ENCODE measurements at places on chromosomes 1 and 21.

GRCh38 chr1:111666828-111667227, 47.2 kb downstream of the RAP1A start:
- no peak for DNase-seq

DNA sequence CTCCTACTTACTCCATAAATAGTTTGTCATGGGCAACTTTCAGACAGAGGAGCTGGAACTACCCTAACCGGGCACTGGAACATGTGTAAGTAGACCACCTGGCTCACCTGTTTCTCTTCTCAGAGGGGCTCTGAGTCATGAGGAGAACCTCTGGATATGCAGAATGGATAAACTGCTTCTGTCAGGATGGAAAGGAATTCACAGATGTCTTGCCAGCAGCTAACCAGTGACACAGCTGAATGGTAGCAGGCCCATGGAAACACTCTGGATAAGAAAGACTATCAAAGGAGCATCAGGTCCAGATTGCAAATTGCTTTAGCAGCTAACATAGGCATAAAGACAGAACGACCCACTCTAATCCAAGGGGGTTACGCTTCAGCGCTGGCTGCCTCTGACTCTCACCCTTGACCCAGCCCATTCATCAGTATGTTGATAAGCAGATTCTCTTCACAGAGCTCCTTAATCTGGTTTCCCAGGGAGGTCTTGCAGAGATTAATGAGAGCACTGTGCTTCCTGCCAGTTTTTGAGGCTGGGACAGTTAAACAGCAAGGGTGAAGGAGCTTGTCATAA, 54.2 kb downstream of the HIVEP3 start:
- DNase-seq, result no peak

DNA sequence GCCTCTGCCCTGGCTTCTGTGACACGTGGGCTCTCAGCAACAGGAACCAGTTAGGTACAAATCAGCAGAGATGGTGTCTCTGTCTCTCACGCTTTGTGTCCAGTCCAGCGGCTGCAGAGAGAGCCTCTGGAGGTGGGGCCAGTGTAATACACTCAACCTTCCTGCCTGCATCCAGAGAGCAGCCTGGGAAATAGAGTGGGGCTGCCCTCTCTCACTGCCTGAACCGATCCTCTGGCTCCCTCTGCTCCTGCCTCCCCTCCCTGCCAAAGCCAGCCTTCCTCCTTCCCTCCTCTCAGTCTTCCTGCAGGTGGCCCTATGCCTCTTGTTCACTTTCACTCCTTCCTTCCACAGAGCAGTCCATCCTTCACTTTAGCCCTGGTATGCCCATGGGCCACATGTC, at the start of gene ZNF648:
ZNF648 (minus strand) TSS at position 119 of the 400 bp plus-strand sequence. CDS start 3,702 bp downstream, outside the sequence.
- DNase-seq, result no peak

DNA sequence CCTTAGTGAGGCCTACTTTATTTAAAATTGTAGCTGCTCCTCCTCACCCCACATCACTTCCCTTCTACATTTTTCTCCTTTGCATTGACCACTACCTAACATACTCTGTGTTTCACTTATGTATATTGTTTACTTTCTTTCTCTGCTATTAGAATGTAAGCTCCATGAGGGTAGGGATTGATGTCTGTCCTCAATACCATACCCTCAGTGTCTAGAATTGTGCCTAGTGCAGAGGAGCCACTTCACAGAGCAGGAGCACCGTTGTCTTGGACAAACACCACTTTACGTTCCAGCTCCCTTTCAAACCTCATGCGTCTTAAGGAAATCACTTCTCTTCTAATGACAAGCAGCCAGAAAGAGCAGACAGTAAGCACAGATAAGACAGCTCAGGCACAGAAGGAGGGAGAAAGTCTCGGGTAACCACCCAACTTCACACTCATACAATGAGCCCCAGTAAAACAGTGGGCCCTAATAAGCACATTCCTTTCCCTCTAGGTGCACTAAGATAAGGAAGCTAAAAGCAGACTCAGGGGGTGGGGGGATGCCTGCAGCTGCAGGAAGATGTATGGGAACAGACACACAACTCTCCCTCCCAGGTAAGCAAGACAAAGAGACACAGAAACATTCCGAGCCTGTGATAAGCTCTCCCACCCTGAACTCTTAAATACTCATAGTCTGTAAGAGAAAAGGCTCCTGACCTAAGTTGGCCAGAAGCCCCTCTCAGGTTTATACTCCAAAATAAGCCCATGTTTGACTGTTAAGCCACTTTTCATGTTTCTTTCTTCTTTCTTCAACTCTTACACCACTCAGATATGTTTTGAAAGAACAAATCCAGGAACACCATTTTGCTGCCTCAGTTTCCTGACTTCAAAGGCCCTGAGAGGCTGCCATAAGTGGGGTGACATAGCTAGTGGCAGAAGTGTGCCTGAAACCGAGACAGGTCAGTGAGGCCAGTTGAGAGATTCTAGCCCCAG, 7.1 kb upstream of the PLEKHM2 start:
- DNase-seq, result no peak

DNA sequence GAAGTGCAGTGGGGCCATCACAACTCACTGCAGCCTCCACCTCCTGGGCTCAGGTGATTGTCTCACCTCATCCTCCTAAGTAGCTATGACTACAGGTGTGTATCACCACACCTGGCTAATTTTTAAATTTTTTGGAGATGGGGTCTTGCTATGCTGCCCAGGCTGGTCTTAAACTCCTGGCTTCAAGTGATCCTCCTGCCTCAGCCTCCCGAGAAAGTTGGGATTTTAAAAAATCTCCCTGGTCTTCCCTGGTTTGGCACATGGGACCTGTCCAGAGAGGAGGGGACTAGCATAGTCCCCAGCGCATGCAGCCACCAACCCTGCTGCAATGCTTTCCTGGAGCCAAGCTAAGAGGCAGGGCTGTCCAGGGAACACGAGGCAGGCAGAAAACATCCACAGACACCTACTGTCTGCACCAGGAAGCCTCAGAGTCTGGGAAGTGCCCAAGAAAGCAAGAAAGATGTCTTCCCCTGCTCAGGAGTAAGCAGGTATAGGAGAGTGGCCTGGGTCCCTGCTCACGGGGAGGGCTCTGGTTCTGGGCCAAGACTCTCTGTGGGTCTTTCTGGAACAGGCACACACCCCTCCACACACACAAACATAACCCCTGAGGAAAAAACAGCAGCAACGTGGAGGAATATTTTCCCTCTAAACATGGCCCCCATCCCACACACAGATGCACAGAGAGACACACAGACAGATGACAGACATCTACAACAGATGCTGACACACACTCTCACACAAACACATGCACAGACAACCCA, 30.8 kb downstream of the ECE1 start:
- no peak for DNase-seq

DNA sequence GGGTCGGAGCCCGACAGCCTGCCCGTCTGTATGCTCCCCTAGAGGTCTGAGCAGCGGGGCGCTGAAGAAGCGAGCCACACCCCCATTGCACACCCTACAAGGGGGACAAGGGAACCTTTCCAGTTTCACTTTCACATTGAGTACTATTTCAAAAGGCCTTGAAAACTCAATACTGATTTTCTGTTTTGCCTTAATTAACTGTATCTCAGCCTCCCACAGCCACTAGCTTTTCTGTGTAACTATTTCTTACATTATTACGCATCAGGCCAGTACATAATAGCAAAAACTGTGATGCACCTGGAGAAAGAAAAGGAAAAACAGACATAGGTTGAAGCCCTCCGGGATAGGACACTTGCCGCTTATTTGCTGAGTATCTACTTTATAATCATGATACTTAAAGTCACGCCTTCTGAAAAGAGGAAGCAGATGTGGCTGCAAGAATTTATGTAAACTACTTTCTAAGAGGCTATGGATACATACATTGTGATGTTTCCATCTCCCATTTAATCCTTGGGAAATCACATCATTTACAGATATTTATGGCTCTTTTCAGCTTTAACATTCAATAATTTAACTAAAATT, 1719.5 kb downstream of the MRPL39 start:
- DNase-seq, result peak; percentile 7

GRCh38 chr21:36883532-36884486, 82.7 kb downstream of the HLCS start:
- DNase-seq, result no peak

GRCh38 chr1:219171192-219171935, 2.3 kb upstream of the LYPLAL1 start:
- DNase-seq, result no peak

- no peak for DNase-seq
Measured at GRCh38 chr21:45957981-45958600, 23.5 kb upstream of the COL6A1 start.

- no peak for DNase-seq
Measured at GRCh38 chr1:245825128-245825901, 670.5 kb downstream of the KIF26B start.

DNA sequence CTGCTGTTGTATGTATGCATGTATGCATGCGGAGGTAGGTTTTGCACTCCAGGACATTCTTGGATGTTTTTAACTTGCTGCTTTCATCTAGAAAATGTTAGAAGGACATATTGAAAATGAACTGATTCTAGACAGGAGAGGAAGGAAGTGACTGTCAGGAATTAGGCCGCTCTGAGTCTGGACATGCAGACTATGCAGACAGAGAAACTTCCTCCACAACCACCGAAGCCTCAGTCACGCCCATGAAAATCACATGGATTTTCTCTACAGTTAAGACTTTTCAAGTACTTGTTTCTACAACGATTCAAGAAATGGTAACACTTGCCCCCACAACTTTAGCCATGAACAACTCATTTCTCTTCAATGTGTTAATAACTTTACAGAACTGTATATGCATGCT, 211.1 kb downstream of the SMYD3 start:
- no peak for DNase-seq

DNA sequence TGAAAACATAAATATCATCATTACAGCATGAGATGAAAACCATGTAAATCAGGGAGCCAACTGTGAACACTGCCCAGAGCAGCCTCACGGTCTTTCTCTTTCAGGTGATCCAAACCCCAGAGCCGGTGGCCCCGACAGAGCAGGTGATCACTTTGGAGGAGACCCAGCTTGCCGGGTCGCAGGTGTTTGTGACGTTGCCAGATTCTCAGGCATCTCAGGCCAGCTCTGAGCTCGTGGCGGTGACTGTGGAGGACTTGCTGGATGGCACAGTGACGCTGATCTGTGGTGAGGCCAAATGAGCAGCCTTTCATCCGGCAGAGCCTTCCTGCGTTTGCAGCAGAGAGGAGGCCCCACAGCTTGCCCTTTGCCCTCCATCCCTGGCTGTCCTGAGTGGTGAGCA, 37.2 kb upstream of the EPHA8 start:
- no peak for DNase-seq

DNA sequence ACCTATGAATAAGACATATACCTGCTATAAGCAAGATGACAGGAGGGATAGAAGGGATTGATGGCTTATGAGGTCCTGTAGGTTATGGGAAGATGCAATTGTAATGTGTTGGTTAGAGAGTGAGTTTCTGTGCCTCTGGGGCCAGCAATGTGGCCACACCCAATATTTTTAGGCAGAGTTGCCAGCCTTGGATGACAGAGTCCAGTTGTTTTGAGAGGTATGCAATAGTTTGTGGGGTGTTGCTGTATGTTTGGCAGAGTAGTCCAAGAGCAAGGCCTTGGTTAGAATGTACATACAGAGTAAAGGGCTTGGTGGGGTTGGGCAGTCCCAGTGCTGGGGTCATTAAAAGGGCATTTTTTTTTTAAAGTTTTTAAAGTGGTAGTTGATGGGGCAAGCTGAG, 36.6 kb upstream of the PLA2G5 start:
- no peak for DNase-seq

DNA sequence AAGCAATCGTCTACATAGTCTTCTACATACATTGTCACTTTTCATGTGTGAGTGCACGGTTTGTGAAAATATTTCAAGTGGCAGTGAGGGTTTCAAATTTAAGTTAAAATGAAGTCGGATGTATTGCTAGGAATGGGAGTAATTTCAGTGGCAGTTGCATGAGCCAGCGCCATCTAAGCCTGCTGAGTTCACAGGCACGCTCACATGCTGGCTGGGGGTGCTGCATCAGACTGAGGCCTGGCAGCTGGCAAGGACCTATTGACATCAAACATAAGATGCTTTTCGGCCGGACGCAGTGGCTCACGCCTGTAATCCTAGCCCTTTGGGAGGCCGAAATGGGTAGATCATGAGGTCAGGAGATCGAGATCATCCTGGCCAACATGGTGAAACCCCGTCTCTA, 80.7 kb downstream of the UBE4B start:
- DNase-seq, result no peak

- DNase-seq, result peak; percentile 60
Measured at GRCh38 chr21:42439284-42440186, 35.8 kb downstream of the UBASH3A start.

DNA sequence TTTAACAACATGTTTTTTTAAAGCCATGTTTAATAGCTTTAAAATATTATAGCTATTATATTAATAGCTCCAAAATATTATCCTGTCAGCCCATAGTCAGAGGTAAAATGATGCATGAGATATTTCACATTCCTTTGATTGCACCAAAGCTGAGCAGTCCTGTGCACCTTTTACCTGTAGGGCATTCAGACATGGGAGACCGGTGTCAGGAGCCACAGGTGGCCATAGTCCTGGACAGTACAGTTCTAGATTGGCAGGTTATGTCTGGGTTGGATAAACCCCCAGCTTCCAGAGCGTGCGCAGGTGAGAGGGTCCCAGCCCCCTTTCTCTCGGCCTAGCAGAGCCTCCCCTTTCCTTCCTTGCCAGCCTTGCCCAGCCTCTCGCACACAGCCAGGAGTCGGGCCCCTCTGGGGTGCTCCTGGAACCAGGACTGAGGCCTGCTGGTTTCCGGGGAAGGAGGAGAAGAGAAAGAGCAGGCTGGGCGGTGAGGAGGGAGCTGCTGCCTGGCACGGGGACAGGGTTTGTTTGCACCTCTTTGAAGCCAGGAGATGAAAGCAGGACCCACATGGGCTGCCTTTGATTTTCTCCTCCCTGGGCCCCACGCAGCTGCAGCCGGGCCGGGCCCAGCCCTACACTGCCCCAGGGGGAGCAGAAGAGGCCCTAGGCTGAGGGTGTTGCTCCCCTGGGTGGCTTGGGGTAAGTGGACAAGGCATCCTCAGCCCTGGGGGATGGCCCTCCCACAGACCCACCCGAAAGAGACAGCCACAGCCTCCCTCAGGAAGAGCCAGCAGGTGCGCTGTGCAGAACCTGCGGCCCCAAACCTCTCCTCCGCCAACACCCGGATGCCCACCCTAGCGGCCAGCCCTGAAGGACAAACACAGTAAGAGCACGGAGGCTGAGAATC, 75.2 kb upstream of the TARDBP start:
- no peak for DNase-seq

DNA sequence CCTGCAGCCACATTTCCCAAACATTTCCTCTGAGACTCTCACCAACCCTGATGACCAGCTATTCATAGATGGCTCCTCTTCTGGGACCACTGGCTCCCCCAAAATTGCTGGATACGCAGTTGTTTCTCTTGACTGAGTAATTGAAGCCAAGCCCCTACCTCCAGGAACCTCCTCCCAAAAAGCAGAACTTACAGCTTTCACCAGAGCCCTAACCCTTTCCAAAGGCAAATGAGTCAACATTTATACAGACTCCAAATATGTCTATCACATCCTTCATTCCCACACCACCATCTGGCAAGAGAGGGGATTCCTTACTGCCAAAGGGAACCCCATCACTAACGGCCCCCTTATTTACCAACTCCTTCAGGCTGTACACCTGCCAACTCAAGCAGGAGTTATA, 20.3 kb upstream of the CA6 start:
- DNase-seq, result no peak

GRCh38 chr1:2877391-2877790, 75.9 kb upstream of the TTC34 start:
- no peak for DNase-seq

- no peak for DNase-seq
Measured at GRCh38 chr1:216883518-216883917, 160.3 kb upstream of the ESRRG start.

Measured in stimulated activated CD8-positive, alpha-beta memory T cell treated with anti-CD3 and anti-CD28 coated beads, Interleukin-15, amount 100 ng/mL, for 4 hours (primary cell).